Activated T-cell treated with anti-CD3 and anti-CD28 coated beads, Interleukin-2, amount 50 U/mL, for 24 hours (primary cell): ENCODE measurements at places on chromosomes 2 and 18.
A peak's percentile ranks its signal among the peaks of the same experiment; 100 is the strongest.

- H3K4me3 ChIP-seq = no peak overlapping the region
- H3K27me3 ChIP-seq = peaks cover 7% of the 10 kb centered on the region
- peaks cover 3% of the 10 kb centered on the region for H3K4me1 ChIP-seq
- DNase-seq = no peak
- H3K27ac ChIP-seq = no peak overlapping the region
Measured at GRCh38 chr2:70746094-70746974, 21.7 kb downstream of the ADD2 start.

DNA sequence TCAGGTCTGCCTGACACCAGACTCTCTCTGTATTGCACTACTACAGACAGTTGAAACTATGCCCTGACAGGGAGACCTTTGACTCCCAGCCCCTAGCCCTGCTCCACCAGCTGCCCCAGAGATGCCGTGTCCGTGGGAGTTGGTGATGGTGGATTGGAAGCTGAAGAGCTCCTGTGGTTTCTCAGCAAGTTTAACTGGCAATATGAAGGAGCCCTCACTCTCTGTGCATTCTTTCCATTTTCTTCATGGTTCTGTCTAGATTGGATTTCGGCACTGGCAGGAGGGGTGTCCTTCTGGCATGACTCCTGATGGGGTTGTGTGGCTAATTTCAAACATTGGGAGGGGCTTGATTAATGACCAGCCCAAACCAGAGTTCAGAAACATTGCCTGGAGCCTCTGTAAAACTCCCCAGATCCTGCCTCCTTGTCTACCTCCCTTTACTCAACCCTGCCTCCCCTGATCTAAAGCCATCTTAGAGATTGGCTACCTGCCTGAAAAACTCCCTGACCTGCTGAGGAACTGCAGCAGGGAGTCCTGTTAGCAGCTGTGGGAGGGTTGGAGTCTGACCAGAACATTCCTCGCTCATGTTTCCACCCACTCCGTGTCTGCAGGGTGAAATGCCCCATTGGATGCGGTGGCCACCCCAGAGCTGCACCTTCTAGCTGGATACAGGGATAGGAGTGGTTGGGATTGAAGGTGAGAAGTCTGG, 206.9 kb upstream of the SPRED2 start:
- peaks cover 16% of the 10 kb centered on the region for H3K27me3 ChIP-seq
- H3K27ac ChIP-seq = no peak overlapping the region
- no peaks in the 10 kb centered on the region for H3K36me3 ChIP-seq

DNA sequence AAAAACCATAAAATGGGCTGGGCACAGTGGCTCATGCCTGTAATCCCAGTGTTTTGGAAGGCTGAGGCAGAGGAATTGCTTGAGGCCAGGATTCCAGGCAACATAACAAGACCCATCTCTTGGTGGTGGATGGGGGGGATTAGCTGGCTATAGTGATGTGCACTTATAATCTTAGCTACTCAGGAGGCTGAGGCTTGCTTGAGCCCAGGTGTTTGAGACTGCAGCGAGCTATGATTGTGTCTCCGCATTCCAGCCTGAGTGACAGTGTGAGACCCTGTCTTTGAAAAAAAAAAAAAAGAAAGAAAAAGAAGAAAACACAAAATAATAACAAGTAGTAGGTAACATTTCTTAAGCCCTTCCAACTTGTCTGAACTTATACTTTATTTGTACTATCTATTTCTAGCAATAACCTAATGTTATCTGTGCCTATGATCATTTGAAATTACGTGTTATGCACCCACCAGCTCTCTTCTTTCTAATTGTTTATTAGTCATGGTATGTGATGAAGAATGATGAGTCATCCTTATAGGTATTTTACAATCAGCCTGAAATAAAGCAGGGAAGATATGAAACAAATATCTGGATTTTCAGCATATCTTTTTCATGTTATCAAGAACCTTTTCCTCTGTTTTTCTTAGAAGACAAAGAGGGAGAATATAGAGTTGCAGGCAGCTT, 129.3 kb upstream of the UNC80 start:
- no peaks in the 10 kb centered on the region for H3K36me3 ChIP-seq
- no peak for DNase-seq
- H3K27ac ChIP-seq = no peak overlapping the region
- no peak overlapping the region for H3K4me3 ChIP-seq
- peaks cover 5% of the 10 kb centered on the region for H3K4me1 ChIP-seq
- H3K27me3 ChIP-seq = no peaks in the 10 kb centered on the region

- H3K4me1 ChIP-seq = peaks cover 2% of the 10 kb centered on the region
- no peaks in the 10 kb centered on the region for H3K36me3 ChIP-seq
- DNase-seq = no peak
Measured at GRCh38 chr2:237253046-237253702, 160.8 kb downstream of the COL6A3 start.

DNA sequence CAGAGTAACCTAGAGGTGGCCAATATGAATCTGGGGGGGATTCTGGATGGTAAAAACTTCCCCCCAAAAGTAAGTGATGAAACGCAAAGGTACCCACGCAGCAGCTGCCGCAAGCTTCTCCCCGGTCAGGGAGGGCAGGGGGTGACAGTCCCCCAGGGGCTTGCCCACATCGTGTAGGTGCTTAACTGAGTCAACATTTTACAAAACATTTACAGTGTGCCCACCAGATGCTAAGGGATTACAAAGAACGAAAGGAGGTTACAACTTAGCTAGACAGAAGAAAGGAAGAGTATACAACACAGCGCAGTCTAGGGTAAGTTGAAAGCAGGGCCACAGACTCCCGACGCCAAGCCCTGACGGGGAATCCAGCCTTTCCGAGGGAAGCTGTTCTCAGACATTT, 45.6 kb downstream of the LPIN2 start:
- H3K27me3 ChIP-seq = no peaks in the 10 kb centered on the region
- no peak for DNase-seq
- peak overlapping the region; percentile 75 for H3K4me3 ChIP-seq
- peaks cover 94% of the 10 kb centered on the region for H3K4me1 ChIP-seq

DNA sequence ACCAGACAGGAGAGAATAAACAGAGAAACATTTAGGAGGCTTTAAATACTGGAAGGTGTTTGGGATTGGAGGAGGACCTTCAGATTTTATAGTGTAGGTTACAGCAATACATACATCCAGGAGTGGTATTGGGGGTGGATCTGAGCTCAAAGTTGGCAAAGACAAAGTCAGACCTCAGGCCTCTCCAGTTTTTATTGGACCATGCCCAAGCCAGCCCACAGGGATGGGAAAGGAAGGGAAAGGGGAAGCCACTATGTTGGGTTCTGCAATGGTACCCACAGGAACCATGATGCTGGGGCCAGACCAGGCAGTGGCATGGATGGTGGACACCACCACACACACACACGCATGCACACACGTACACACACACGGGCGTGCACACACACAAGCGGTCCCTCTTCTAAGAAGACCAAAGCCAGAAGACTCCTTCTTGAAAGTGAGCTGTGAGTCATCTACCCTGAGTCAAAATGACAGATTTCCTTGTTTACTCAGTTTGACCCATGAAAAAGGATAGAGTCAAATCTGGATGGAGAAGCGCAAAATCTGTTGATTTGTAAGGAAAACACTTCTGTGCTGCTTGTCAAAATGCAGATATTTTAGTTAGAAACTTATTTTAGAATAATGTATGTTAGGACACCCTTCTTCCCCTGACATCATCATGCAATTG, 87.9 kb downstream of the TRABD2A start:
- DNase-seq = no peak
- H3K27ac ChIP-seq = no peak overlapping the region
- H3K4me3 ChIP-seq = no peak overlapping the region
- H3K4me1 ChIP-seq = peaks cover 12% of the 10 kb centered on the region

- H3K4me1 ChIP-seq = no peaks in the 10 kb centered on the region
- peaks cover 98% of the 10 kb centered on the region for H3K36me3 ChIP-seq
- no peaks in the 10 kb centered on the region for H3K27me3 ChIP-seq
- H3K27ac ChIP-seq = no peak overlapping the region
- DNase-seq = no peak
Measured at GRCh38 chr2:216426166-216426777, 14.0 kb downstream of the SMARCAL1 start.

DNA sequence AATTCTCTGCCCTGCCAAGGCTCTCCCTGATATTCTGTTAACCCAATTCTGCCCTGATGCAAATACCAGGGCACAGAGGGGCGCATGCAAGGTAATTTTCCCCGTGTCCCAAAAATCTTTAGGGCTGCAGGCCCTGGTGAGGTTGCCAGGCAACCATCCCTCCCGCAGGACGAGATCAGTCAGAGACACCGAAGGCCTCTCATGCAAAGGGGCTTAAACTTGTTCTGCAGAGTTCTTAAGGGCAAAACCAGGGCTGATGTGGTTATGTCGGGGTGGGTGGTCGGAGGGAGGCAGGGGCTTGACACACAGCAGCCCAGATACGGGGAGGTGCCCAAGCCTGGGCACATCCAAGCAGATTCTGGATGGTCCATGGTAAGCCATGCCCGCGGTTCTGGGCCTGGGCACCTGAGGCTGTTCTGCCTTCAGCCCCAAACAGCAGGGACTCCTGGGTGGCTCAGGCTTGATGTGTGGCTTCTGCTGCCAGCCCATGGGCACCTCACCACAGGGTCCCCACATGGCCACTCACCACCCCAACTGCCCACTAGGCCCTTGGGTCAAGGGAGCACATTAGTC, 27.2 kb downstream of the STEAP3 start:
- H3K27me3 ChIP-seq = peaks cover 5% of the 10 kb centered on the region
- no peaks in the 10 kb centered on the region for H3K4me1 ChIP-seq
- no peak overlapping the region for H3K4me3 ChIP-seq
- peak; percentile 8 for DNase-seq
- no peak overlapping the region for H3K27ac ChIP-seq
- H3K36me3 ChIP-seq = no peaks in the 10 kb centered on the region

GRCh38 chr18:77528872-77529271, 279.2 kb downstream of the GALR1 start:
- H3K27me3 ChIP-seq = peaks cover 6% of the 10 kb centered on the region
- no peak overlapping the region for H3K4me3 ChIP-seq
- DNase-seq = no peak
- H3K36me3 ChIP-seq = no peaks in the 10 kb centered on the region

- no peak overlapping the region for H3K4me3 ChIP-seq
- no peak overlapping the region for H3K27ac ChIP-seq
- no peaks in the 10 kb centered on the region for H3K36me3 ChIP-seq
- H3K27me3 ChIP-seq = no peaks in the 10 kb centered on the region
- H3K4me1 ChIP-seq = no peaks in the 10 kb centered on the region
- DNase-seq = no peak
Measured at GRCh38 chr2:140200764-140201163, 1420.6 kb upstream of the NXPH2 start.

GRCh38 chr2:70983506-70984227, 5.2 kb downstream of the ANKRD53 start:
- H3K4me3 ChIP-seq = no peak overlapping the region
- peak; percentile 23 for DNase-seq
- peaks cover 20% of the 10 kb centered on the region for H3K4me1 ChIP-seq

DNA sequence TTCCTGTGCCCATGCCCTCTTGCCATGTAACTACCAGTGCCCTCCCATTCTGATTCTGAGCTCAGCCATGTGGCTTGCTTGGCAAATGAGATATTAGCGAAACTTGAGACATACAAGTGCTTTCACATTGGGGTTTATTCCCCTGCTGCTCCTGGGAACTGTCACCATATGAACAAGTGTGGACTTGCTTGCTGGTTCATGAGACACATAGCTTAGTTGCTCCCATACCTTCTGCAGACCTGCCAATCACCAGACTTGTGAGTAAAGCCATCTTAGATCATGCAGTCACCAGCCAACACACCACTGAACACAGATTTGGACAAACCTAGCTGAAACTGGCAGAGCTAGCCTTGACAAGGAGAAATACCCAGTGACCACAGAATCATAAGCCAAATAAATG, 155.1 kb downstream of the SS18 start:
- H3K4me1 ChIP-seq = no peaks in the 10 kb centered on the region
- H3K36me3 ChIP-seq = no peaks in the 10 kb centered on the region
- no peak for DNase-seq

- H3K4me1 ChIP-seq = peaks cover 60% of the 10 kb centered on the region
- peaks cover 12% of the 10 kb centered on the region for H3K36me3 ChIP-seq
- H3K27ac ChIP-seq = no peak overlapping the region
- no peak for DNase-seq
- no peak overlapping the region for H3K4me3 ChIP-seq
- no peaks in the 10 kb centered on the region for H3K27me3 ChIP-seq
Measured at GRCh38 chr18:23226930-23227725, 91.8 kb downstream of the CABLES1 start.

GRCh38 chr2:70717431-70718038, 50.5 kb downstream of the ADD2 start:
- H3K27me3 ChIP-seq = no peaks in the 10 kb centered on the region
- H3K27ac ChIP-seq = no peak overlapping the region
- no peak for DNase-seq
- no peaks in the 10 kb centered on the region for H3K36me3 ChIP-seq
- no peak overlapping the region for H3K4me3 ChIP-seq

GRCh38 chr2:102483086-102483485, 10.1 kb downstream of the SLC9A4 start:
- peaks cover 29% of the 10 kb centered on the region for H3K27me3 ChIP-seq
- H3K4me3 ChIP-seq = no peak overlapping the region
- no peak overlapping the region for H3K27ac ChIP-seq
- DNase-seq = no peak
- H3K4me1 ChIP-seq = peaks cover 9% of the 10 kb centered on the region

DNA sequence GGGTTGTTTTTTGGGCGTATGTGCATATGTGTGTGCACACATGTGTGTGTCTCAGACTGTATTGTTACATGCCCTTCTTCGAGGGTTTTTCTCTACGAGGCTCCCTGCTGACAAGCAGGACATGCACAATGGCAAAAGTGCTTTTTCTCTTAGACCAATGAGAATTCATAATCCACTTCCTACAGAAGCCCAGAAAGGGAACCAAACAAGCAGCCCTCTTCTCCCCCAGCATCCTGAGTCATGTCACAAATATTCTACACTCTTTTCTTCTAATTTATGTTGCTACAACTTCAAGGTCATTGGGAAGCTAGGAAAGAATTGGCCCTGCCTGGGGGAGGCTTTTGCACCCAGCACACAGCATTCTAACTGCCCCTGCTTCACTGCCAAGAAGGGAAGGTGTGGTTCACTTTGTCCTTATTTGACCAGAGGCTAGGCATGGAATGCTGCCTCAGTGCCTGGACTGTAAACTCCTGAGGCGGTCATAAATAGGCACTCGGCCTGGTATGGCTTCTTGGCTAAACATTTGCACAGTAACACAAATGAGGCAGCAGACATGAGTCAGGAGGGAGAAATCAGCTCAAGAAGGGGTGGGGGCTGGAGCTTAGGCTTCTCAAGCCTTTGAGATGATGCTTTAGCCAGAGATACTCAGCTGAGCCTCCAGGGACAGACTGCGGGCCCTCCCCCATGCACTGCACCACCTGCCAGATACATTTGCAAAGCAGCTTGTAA, 92.7 kb upstream of the KLF7 start:
- H3K27ac ChIP-seq = no peak overlapping the region
- no peak for DNase-seq
- H3K4me1 ChIP-seq = peaks cover 10% of the 10 kb centered on the region
- no peak overlapping the region for H3K4me3 ChIP-seq
- peaks cover 6% of the 10 kb centered on the region for H3K27me3 ChIP-seq
